ENCODE measurements at places on chromosomes 5 and 9.

GRCh38 chr9:129567329-129567728 is 53.6 kb downstream of the C9orf50 start:
- DNase-seq: no peak

GRCh38 chr9:104232781-104233341 is 138.8 kb downstream of the SMC2 start:
- DNase-seq: peak; percentile 81

DNA sequence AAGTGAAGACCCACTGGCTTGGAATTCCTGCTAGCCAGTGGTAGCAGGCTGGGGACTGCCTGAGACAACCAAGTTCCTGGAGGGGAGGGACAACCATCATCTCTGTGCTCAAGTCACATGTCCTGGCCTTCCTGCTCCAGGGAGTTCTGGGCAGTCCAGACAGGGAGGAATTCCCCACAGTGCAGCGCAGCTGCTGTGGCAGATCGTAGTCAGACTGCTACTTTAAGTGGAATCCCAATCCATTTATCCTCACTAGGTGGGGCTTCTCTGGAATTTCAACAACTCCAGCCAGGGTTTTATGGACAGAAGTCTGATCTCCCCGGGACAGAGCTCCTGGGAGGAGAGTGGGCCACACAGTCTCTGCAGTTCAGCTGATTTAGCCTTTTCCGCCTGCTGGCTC is 20.9 kb upstream of the OR5C1 start:
- no peak for DNase-seq

DNA sequence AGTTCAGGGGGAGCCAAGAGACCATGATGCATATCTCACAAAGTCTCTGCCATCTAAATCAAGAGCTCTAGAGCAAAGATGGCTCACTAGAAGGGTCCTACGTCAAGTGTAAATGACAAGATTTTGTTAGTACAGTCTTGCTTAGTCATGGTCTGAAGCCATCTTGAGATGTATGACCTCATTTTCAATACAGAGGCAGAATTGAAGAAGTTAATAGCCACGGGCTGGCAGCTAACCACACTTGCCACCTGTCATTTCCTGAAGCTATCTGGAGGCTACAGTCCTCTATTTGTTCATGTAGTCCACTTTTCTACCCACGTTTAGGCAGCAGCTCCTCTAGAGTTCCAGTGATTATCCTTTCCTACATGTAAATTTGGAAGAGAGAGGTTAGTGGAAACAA is 231.7 kb upstream of the CDH12 start:
- no peak for DNase-seq

GRCh38 chr5:132601071-132601728 is 44.4 kb downstream of the RAD50 start:
- no peak for DNase-seq

- no peak for DNase-seq
Measured at GRCh38 chr5:98500811-98501210, 272.7 kb upstream of the RGMB start.

GRCh38 chr9:83596899-83597504 is 25.9 kb upstream of the IDNK start:
- DNase-seq: peak; percentile 44

- DNase-seq: peak; percentile 80
Measured at GRCh38 chr5:103522586-103522985, 40.0 kb downstream of the NUDT12 start.

DNA sequence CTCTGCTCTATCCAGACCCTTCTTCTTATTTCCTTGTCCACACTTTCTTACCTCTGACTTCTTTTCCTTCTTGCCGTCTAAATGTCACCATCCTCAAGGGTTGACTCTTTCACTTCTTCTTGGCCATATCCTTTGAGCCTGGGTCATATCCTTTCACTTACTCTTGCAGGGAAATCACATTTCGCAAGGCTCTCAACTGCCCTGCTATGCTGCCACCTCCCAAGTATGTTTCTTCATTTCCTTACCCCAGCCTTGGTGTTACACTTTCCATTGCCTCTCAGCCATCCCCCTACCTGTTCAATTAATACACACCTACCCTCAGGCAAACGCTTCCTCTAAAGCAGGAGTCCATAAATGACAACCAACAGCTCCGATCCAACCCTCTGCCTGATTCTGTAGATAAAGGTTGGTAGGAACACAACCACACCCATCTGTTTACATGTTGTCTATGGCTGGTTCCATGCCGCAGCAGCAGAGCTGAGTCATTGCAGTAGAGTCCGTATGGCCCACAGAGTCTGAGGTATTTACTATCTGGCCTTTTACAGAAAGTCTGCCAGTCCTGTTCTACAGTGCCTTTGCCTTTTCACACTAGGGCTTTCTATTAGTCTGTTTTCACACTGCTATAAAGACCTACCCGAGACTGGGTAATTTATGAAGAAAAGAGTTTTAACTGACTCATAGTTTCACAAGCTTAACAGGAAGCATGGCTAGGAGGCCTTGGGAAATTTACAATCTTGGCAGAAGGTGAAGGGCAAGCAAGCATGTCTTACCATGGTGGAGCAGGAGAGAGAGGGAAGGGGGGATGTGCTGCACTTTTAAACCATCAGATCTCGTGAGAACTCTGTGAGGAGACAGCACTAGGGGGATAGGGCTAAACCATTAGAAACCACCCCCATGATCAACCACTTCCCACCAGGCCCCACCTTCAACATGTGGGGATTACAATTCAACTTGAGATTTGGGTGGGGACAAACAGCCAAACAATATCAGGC is 97.9 kb downstream of the SV2C start:
- DNase-seq: no peak

DNA sequence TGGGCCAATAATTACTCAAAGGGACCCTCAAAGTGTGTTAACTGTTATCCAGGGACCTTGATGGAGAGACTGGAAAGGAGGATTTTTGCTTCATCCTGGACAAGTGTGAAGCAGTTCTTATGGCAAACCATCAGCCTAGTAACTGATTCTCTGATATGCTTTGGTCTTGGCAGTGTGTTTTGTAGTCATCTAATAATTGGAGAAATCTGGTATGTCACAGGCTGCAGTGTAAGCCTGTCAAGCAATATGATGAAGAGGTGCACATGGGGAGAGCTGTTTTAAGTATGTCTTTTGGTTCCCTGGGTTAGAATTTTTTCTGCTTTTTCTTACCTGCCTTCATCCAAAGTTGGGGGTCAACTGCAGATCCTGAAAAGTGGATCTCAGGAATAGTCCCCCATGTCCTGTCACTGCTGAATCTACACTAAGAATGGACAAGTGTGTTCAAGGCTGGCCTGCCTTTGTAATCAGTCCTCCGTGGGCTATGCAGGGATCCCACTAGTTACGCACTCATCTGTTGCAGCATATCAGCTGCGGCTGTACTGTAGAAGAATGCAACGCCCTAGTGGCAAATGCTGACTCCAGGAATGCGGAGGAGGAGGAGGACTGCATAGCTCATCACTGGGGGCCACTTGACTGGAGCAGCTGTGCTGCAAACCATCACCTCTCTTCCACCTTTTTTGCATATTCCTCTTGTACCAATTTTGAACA is 1.9 kb downstream of the SPTAN1 start:
- DNase-seq: peak; percentile 97

- DNase-seq: no peak
Measured at GRCh38 chr5:20166456-20166855, 178.5 kb upstream of the CDH18 start.

GRCh38 chr9:132090771-132091170 is 11.1 kb upstream of the MED27 start:
- DNase-seq: peak; percentile 73

DNA sequence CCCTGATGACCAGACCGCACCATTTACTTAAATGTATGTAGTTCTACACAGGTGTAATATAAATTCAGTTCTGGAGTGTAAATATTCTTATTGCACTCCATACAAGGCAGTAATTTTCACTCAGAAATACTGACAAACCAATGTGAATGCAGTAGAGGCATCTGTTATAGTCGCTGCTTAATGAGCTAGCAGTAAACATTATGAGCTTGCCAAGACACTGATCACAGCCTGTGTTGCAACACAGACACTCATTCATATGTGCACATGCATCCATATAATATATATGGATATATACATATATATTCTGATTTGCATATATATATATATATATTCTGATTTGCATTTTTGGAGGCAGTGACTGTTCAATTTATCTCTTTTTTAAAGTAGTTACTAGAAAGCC is 435.1 kb upstream of the ST8SIA4 start:
- no peak for DNase-seq

GRCh38 chr9:4600368-4600767 is 61.7 kb upstream of the PLPP6 start:
- no peak for DNase-seq

- peak; percentile 23 for DNase-seq
Measured at GRCh38 chr9:121778252-121779225, 127.1 kb downstream of the DAB2IP start.

- no peak for DNase-seq
Measured at GRCh38 chr9:111068383-111068730, 30.1 kb upstream of the LPAR1 start.

GRCh38 chr5:73093943-73094342 is 26.4 kb upstream of the TMEM171 start:
- peak; percentile 59 for DNase-seq
